ENCODE measurements at places on chromosomes 5 and 9.

DNA sequence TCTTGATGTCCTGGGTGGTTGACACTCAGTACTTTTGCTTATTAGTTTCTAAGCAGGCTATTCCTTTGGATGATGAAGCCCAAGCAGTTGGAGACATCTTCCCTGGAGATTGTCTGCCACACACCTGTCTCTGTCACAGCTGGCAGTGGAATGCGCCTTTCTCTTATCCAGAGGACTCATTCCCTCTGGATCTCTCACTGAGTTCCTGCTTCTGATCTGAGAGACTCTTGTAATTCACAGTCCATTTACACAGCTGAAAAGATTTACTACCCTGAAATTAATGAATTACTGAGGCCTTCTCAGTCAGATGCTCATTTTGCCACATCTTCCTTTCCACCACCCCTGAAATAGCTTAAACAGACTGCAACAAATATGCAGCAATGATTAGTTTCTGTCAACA is 15.9 kb downstream of the TAL2 start:
- DNase-seq: no peak

DNA sequence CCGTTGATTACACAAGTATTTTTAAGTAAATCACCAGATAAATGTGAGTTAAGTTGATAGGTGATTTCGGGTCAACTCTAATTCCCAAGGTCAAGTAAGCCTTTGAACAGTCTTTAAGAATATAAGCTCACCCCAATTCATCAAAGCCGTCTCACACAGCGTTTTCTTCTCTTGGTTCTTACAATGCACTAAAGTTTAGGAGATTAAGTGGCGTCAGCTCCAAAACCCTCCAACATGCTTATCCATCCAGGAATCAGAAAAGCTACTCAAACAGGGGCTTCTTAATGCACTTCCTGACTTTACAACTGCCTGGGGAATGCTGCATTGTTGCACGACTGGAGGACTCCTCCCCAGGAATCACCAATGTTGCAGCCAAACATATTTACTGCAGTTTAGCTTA is 206.2 kb upstream of the EFNA5 start:
- no peak for DNase-seq

DNA sequence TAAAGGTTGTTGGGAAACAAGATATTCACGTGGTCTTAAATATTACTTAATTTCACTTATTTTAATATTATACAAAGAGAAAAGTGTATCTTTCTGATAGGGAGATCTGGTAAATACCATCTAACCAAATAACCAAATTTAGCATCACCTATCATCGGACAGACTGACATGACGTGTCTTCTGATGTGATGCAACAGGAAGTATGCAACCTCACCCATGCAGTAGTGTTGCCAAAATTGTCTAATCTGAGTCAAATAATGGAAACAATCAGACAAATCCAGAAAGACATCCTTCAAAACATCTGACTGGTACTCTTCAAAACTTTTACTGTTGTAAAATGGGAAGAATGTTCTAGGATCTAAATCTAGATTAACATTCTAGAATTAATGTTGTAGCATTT is 148.0 kb downstream of the FGF1 start:
- DNase-seq: peak; percentile 76

- peak; percentile 56 for DNase-seq
Measured at GRCh38 chr5:84306601-84307000, 78.1 kb downstream of the EDIL3 start.

DNA sequence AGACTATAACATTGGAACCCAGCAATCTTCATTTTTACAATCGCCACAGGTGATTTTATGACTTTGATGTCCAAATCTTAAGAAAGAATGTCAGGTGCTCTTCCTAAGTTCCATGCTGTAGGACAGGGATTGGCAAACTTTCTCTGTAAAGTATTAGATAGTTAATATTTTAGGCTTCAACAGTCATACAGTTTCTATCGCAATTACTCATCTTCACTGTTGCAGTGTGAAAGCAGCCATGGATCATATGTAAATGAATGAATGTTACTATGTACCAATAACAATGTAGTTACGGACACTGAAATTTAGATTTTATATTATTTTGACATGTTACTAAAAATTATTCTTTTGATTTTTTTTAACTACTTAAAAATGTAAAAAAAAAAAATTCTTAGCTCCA is 169.7 kb downstream of the DTWD2 start:
- DNase-seq: no peak

- DNase-seq: peak; percentile 34
Measured at GRCh38 chr5:16784843-16785791, 151.0 kb downstream of the MYO10 start.

- no peak for DNase-seq
Measured at GRCh38 chr5:98962587-98962986, 33.8 kb upstream of the CHD1 start.

- DNase-seq: no peak
Measured at GRCh38 chr5:154472871-154473580, 5.0 kb downstream of the HAND1 start.

DNA sequence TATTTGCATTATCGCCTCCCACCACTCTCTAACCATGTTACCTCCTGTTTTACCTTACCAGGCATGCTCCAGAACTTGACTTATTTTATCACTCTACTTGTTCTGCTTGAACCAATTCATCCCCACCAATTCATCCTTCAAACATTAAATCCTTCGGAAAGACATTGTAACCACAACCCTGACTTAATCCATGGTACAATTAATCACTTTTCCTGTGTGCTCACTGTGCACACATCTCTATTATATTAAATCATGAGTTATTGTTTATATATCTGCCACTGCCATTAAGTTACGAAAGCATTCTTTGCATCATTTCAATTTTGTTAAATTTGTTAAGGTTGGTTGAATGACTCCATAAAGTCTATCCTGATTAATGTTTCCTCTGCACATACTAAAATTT is 7.4 kb upstream of the C5orf46 start:
- DNase-seq: peak; percentile 79
